ENCODE measurements at places on chromosomes 2 and 18.

DNA sequence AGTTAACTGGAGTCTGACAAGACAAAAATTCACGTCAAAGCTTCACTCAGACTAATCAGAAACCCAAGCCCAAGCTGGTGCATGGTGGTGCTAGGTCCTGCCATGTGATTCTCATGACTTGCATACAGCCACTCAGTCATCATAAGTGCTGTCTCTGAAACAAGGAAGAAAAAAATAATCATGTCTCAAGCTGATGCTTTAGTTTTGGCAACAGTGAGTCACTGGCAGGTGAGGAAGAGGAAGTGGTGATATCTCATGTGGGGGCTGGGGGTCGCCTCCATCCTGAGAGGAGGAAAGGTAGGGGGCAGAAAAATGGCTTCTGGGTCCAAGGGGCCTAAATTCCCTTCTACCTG is 136.3 kb downstream of the TMEM163 start:
- DNase-seq: no peak

- no peak for DNase-seq
Measured at GRCh38 chr2:49950646-49951045, 796.3 kb upstream of the FSHR start.

- no peak for DNase-seq
Measured at GRCh38 chr2:106054880-106055655, 139.0 kb downstream of the UXS1 start.

- no peak for DNase-seq
Measured at GRCh38 chr2:85448461-85449213, 30.1 kb downstream of the SH2D6 start.

GRCh38 chr18:21386523-21387240 is 144.7 kb downstream of the GREB1L start:
- DNase-seq: no peak

DNA sequence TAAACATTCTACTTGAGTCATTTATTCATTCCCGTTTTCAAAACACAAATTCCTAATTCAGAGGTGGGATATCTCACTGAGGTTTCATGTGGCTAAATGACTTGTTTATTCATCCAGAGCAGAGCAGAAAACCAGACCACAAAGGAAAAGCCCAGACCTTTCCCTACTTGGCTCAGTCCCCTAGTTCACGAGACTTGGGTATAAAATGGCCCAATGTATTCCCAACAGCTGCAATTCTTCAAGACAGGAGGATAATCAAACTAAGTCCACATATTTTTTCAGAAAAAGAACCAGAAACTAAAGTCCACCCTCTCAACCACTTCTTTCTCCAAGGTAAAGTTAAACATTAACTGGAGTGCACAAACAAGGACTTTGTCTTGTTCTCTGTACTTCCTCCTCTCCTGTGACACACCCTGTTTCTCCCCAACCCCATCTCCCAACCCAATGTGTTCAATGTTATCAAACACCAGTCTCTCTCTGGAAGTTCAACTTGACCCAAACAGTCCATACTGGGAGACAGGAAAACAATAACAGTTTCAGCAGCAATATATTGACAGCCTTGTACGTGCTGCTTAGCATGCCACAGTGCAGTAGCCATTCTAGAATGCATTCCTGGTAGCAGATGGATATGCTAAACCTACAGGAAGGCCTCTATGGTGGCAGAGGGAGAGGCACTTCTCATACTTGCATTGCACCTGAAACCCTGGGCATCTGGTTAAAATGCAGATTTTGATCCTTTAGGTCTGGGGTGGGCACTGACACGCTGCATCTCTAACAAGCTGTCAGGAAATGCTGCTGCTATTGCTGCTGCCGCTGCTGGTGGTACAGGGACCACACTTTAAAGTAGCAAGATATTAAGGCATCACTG is 110.7 kb downstream of the INO80D start:
- no peak for DNase-seq

GRCh38 chr2:35462226-35462998 is 893.2 kb upstream of the CRIM1 start:
- DNase-seq: no peak

- peak; percentile 15 for DNase-seq
Measured at GRCh38 chr18:43277164-43277600, at the start of gene SYT4. TSS of gene SYT4 (minus strand) at chr18:43277490. CDS start at chr18:43277281, 209 bp downstream.

- DNase-seq: no peak
Measured at GRCh38 chr18:22102953-22103646, 66.3 kb upstream of the GATA6 start.

DNA sequence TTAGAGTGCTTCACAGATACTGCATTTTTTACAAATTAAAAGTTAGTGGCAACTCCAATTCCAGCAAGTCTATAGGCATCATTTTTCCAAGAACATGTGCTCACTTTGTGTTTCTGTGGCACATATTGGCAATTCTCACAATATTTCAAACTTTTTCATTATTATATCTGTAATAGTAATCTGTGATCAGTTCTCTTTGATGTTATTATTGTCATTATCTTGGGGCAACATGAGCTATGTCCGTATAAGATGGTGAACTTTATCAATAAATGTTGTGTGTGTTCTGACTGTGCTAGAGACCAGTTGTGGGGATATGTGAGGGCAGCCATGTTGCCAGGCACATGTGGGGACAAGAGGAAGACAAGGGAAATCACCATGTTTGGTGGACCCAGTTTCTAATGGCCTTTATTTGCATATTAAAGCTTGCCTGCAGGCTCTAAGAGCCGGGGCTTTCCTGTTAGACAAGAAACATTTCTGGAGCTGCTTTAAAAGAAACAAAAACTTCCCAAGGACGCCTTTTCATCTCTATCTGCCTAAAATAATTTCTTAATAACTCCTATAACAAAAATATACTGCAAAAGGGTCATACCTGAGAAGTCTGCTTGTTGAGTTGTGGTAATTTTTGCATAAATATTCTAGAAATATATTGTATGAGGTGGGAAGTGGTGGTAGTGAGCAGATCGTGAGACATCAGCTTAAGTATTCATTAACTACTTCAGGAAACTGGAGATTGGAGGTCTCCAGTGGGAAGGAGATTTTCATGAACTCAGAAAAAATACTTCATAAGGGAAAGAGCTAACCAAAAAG is 37.2 kb downstream of the KYNU start:
- DNase-seq: no peak

DNA sequence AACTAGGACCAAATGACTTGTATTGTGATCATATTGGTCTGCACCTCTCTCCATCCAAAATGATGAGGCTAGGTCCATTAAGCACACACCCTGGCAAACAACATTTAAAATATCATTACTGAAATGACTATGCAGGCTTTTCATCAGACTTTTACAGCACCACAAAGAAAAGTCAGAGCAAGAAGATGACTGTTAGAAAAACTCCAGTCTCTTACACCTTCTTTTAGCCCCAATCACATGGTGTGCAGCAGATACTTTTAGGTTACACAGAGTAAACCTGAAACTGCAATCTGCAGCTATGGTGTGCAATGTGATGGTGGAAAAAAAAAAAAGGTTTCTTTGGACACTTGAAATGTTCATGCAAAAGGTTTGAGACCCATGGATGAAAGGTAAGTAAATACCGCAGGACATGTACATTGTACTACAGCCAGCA is 5.4 kb upstream of the POLI start:
- DNase-seq: no peak

GRCh38 chr18:9617006-9617542 is 2.7 kb upstream of the PPP4R1 start:
- DNase-seq: no peak

DNA sequence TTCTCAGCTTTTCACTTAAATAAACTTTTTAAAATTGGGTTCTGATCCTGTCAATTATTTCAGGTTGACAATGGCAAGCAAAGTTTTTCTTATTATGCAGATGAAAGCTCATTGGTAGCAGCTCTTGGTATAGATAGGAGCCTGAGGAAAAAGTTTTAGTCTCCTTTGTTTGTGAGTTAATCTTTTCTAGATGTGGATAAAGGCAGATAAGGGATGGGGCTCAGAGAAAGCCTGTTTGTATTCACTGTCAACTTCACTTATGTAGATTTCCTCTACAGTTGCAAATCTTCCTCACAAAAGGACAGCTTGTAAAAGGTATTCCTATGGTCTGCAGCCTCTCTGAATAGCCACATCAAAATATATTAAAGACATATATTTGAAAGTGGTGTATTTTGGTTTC is 224.5 kb upstream of the SPOPL start:
- DNase-seq: no peak

GRCh38 chr2:5781679-5782078 is 89.5 kb downstream of the SOX11 start:
- no peak for DNase-seq

DNA sequence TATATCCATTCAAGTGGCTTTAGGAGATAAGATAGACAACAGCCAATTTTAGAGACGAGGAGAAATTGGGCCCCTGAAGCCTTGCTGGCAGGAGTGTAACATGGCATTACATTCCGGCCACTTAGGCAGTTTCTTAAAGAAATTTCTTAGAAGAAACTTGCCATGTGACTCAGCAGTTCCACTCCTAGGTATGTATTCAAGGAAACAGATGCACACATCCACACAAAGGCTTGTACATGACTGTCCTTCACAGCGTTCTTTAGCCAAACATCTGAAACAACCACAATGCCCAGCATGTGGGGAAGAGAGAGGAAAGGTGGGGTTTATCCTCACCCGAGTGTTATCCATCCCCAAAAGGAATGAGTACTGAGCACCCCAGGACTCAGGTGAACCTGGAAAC is 107.1 kb downstream of the NFATC1 start:
- no peak for DNase-seq

DNA sequence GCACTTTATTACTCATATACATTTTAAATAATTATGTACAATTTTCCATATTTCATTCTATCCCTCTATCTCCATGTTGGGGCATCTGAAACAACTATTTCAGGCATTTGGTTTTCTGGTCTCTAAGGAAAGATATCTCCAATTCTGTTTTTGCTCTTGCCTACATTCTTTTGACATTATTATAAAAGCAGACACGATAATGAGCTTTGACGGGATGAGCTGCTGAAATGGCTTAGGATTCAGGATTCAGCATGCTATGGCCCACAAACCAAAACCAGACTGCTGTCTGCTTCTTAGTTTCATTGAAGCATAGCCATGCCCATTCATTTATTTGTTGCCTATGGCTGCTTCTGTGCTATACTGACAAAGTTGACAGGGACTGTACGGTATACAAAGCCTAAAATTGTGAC is 42.7 kb upstream of the GLS start:
- no peak for DNase-seq

DNA sequence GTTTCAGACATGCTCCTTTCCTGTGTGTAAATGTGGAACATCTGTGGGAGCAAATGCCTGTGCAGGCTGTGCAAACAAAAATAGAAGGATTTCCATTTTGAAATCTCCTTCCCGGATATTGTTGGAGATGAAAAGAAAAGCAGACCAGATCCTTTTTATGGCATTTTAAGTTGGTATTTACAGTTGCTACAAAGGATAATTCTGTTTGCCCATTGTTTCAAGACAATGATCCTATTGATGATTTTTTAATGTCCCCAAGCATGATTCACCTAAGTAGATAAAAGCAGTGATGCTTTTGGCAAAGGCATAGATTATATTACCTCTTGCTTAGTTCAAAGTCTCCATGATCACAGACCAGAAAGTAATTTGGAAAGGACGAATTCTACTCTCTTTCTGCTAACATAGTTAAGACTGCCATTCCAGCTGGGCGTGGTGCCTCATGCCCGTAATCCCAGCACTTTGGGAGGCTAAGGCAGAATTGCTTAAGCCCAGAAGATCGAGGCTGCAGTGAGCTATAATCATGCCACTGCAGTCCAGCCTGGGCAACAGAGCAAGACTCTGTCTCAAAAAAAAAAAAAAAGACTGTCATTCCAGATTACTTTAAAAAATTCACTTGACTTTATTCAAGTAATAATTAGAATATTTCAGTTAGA is 209.6 kb upstream of the SLC39A10 start:
- DNase-seq: no peak

DNA sequence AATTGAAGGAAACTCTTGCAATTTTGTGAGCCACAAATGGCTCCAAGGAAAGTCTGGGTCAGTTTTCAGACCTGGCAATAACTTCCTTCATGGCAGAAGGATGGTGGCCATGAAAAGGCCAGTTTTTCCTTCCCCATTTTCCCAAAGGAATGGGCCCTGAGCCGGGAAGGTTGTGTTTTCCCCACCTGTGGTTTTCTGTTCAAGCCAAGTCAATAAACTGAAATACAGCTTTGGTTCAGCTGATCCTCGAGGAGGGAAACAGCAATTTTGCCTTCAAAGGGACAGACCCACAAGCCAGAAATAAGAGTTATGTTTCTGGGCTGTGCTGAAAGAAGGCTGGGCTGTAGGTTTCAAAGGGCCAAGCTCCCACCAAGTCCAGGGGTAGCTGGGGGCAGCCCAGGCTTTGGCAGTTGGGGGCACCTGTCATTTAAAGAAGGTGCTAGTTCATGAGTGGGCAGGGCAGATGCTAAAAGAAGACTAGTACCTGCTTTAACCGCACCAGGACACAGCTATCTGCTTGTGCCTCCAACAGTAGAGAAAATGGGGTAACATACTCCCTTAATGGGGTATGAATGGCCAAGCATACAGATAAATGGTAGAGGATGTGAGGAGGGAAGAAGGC is 97.0 kb downstream of the TTC32 start:
- no peak for DNase-seq

- DNase-seq: no peak
Measured at GRCh38 chr2:146209842-146210275, 1635.0 kb upstream of the ACVR2A start.

DNA sequence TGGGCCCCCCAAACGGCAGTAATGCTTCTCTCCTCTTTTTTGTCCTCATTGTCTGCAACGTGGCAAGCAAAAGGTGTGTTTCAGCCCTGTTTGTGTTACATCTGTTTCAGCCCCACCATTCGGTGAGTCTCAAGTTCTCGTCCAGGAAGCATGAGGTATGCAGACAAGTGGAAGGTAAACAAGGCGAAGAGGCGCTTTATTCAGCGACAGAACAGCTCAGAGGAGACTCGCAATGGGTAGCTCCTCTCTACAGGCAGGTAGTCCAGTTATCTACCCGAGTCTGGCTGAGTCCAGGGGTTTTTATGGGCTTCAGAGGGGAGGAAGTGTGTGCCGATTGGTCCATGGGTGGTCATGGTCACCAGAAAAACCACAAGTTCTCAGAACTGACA is 733.4 kb upstream of the CDH7 start:
- no peak for DNase-seq

- DNase-seq: no peak
Measured at GRCh38 chr2:99618579-99619097, 128.8 kb upstream of the REV1 start.

GRCh38 chr2:207176247-207176646 is 10.5 kb upstream of the KLF7 start:
- no peak for DNase-seq

DNA sequence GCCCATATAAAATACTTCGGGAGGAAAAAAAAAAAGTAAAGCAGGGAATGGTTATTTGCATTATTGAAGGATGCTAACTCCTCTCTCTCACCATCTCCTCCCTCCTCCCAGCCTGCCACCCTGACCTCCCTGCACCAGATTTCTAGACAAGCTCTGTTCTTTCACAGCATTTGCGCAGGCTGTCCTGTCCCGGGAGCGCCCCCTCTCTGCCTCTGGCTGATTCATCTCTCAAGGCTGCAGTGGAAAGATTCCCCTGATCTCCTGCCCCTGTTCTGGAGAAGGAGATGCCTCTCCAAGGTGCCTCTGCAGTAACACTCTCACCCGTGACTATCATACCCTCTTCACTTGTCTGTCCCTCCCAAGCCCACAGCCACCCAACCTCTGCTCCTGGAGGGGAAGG is 38.5 kb downstream of the COL4A4 start:
- DNase-seq: no peak

- DNase-seq: no peak
Measured at GRCh38 chr2:136131484-136131960, 13.6 kb upstream of the CXCR4 start.

Measured in GM04504 (cell line).